CD4-positive, alpha-beta T cell treated with Interferon alpha-2 for 1 hour (primary cell): ENCODE measurements at places on chromosomes 13 and 19.

- DNase-seq = no peak
Measured at GRCh38 chr13:29591310-29591709, 4.2 kb downstream of the SLC7A1 start.

DNA sequence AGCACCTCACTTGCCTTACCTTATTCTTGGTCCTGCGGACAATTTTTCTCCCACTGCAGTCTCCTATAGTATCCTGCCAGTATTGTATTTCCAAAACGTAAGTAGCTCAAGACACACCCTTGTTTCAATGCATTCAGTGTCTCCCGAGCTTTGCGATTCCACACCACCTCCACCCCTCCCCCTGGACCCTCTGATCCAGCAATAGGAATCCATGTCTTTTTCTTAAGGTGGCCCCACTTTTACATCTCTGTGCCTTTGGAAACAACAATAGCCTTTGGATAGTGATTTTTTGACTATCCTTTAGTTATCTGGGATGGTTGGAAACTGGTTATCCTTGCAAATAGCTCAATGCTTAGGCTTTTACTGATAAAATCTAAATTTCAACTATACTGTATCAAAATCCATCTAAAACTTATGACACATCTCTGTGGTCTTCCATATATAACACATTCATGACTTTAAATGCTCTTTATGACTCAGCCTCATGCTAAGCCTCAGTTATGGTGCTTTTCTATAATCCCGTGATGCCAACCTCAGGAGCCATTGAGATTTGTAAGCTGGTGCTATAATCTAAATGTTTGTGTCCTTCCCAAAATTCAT lies 27.1 kb downstream of the FAM216B start:
- DNase-seq = no peak

DNA sequence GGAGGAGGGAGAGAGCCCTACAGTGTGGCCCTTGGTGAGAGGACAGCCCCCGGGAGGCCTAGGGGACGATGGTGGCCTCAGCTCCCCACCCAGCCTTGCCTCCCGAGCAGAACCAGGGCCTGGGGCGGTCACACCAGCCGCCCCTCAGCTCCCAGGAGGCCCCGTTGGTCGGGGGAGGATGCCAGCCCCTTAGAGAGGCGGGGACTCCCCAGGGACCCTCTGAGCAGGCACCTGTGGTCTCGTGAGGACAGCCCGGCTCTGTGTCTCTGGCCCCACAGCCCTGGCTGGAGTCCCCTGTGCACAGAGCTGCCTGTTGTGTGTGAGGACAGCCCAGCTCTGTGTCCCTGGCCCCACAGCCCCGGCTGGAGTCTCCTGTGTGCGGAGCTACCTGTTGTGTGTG lies 158.8 kb downstream of the KDM4B start:
- DNase-seq = no peak

- no peak for DNase-seq
Measured at GRCh38 chr13:34698945-34699344, 243.1 kb upstream of the NBEA start.

DNA sequence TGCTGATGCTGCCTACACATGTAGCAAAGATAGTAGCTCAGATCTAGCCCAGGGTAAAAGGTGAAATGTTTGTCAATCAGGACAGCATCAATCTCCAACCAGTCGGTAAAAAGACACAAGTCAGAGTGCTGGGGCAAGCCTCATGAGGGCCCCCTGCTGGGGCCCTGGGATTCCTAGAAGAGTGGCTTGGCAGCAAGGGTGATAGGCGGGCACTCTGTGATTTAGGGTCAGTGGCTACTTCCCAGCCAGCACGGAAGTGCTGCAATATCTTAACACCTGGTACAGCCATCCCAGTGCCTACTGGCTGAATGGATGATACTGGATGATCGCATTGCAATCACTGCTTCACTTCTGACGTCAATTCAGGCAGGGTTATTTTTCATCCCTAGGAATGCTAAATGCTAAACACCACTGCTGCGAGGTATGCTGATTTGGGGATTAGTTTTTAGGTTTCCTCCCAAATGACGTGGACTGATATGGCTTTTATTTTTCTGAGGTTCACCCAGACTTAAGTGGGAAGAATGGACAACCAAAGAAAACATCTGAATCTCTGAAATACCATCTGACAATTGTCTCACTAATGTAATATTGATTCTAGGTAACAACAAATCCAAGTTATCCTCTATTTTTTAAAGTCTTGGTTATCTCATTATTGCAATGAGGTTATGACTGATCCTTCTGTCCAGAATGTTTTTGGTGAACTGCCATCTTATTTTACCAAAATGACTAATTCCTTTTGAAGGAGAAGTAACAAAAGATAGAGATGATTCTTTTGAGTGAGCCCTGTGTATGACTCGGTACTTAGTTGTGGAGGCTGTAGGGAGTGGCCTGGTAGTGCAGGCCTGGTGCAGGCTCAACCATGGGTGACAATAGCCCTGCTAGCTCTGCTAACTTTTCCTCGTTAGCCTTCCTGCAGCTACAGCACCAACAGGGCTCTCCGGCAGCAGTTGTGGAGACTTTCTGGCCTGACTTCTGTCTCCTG lies 432.5 kb downstream of the FGF9 start:
- DNase-seq = no peak

DNA sequence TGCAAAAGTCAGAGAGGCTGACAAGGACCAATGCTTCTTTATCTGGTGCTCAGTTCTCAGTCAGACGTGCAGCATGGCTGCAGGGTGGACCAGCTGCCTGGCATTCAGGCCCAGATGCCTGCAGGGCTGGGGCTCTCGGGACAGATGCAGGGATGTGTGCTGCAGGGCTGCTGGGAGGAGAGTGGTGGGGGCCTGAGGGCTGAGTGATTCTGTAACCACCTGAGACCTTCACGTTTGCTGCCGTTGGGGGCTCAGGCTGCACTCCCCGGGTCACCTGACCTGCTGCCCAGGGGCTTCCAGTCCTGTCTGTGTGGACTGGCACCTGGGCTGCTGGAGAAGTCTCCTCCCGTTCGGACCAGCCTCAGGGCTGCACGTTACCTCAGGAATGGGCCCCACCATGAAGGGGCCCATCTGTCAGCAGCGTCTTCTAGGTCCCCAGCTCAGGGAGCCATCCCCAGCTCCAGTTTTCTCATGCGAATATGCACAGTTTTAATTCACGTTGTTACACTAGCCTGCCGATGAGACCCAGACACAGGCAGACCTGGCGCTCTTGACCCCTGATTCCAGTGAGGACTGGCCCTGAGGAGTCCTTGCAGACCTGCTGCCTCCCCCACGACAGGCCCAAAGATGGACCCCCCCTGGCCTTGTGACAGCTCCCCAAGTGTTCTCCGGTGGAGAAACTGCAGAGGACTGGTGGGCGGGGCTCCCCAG lies 16.9 kb downstream of the KCTD15 start:
- no peak for DNase-seq

- no peak for DNase-seq
Measured at GRCh38 chr19:14012378-14012915, 6.3 kb upstream of the RFX1 start.

GRCh38 chr19:12055784-12056183 lies 3.0 kb upstream of the ZNF878 start:
- DNase-seq = no peak

DNA sequence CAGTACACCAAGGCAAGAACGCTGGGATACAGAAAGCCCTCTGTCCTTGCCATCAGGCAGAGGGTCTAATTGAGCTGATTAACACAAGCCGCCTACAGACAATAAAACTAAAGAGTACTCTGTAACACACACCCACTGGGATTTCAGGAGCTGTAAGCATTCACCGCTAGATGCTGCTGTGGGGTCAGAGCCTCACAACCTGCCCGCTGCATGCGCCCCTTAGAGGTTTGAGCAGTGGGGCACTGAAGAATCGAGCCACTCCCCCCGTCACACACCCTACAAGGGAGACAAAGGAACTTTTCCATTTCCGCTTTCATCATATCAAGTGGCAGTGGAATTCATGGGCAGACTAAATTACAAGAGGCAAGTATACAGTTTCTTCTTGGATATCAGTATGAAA lies 1080.6 kb downstream of the PCDH17 start:
- no peak for DNase-seq
